ENCODE measurements at places on chromosomes 12 and 14.

DNA sequence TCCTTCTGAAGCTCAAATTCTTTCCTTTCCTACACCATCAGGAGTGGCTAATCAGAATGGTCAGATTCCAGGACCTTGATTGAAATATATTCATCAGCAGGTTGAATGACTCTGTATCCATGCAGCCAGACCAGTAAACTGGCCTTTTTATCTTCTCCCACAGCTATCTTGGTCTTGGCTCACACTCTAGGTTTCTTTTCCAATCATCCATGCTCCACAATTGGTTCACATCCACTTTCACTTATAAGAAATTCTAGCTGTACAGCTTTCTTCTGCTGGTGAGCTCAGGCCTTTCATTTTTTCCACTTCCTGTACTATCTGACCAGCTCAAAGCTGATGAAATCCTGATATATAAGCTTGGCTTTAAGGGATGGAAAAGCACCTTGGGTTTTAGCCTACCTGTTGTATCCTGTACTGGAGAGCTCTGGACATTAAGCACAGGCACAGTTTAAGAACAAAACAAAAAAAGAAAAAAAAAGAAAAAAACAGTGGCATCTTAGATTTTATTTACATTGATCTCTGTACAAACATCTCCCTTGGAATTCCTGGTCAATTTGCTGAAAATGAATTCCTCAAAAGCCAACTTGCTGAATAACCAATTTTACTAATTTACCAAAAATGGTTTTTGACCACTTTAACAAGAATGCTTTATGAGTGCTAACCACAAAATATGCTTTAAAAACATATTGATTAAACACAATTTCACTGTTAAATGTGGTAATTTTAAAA lies 91.6 kb upstream of the PAWR start:
- no peak for DNase-seq

GRCh38 chr12:31594681-31595080 lies 3.7 kb upstream of the DENND5B start:
- no peak for DNase-seq

DNA sequence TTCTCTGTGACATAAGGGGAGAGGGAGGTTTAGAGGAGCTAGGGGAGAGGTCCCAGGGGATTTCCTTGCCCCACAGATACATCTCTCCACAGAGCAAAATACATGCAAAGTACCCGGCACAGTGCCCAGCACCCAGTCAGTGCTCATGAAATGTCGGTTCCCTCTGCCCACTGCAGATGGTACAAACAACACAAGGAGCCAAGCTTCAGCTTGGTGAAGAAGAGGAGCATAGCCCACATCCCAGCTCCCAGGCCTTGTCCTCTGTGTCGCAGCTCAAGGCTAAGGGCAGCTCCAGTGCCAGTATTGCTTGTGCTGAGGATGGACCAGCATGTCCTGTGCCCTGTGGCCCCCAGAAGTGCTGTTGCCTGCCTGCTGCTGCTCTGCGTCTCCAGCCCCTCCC lies 35.0 kb upstream of the FKBP4 start:
- DNase-seq, result no peak

DNA sequence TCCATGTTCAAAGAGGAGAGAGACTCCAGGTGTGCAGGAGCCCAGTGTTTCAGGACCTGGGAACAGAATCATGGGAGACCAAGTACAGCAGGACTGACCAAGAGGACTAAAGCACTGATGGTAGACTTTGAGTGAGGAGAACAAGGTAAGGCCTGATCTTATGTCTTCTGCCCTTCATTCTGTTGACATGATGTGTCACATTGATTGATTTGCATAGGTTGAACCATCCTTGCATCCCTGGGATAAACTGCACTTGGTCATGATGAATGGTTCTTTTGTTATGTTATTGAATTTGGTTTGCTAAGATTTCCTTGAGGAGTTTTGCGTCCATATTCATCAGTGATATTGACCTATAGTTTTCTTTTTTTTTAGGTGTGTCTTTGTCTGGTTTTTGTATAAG lies 497.0 kb downstream of the TMEM121 start:
- no peak for DNase-seq

- DNase-seq, result no peak
These were observed 76.2 kb downstream of the APAF1 start for GRCh38 chr12:98721204-98721702.
